ENCODE measurements at places on chromosomes 4 and X. TPM values are rescaled to one million over a fixed set of nuclear protein-coding genes. Genes with fewer than 3 reads are reported as not detected.

DNA sequence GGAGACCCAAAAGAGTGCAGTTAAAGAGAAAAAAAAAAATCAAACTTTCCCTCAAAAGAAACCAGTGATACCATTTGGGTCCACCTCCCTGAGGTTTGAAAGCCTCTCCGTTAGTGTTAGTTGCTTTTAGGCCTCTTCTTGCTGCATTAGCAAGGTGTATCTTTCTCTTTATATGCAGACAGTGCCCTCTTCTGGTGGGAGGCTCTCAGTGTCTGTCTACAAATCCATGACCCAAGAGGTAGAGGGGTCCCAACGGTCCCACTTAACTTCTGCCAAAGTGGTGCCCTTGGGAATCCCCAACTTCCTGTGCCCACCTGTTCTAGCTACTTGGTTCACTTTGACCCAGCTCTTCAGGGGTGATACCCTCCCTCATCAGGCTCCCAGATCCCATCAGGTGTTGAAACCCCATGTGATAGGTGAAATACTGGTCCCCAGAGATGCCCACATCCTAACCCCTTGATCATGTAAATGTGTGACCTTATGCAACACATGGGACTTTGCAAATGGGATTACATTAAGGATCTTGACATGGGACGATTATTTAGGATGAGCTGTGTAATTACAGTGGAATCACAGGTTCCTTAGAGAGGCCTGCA, 63.7 kb upstream of the CD99 start:
- DNase-seq, result no peak

DNA sequence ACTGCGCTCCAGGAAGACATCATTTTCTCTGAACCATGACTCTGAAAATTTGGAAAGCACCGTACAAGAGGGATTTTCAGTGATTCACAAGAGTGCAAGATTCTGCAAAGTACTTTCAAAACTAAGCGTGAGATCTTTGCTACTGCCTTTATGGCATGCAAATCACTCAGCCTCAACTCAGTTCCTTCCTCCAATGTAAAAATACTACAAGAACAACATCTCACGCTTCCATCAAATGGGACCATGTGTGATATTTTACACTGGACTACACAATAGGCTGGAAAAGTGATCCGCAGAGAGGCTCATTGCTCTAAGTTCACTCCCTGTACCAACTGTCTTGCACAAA, 674 bp upstream of the IL15 start:
- no peak for DNase-seq

- DNase-seq, result no peak
These were observed 238.1 kb upstream of the AGA start for GRCh38 chr4:177680308-177680707.

DNA sequence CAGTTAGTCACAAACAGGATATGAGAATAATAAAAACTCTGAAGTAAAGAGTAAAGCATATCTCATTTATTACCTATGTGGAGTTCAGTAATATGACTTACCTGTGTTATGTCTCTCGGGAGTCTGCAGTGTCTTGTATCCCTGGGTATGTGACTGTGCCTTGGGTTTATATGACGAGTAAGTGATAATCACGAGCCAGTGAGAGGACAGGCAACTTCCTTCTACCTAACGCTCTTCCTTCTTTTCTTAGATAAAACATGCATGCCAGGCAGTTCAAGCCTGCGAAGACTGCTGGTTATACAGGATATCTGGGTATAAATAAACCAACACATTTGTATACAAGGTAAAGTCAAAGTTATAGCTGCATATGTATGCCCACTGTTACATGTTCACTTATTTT, at the start of gene HPGDS:
Gene HPGDS (minus strand): TSS at position 143 of the 400 bp plus-strand sequence. CDS start 8,207 bp downstream, outside the sequence.
- no peak for DNase-seq

DNA sequence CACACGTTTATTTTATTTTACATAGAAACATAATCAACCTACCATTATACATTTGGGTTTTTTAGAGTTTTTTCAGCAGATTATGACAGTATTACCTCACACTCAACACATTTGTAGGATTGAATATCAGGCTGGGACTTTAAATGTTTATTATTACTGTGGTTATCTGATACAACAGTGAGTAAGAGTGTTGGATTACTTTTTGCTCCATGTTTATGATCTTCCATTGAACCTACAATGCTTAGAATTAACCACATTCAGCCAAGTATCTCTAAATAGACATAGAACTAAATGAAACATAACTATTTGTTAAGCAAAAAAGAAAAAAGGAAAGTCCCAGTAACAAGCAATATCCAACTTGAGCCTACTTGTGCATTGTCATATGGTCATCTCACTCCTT, 607.4 kb upstream of the PITX2 start:
- DNase-seq, result no peak

DNA sequence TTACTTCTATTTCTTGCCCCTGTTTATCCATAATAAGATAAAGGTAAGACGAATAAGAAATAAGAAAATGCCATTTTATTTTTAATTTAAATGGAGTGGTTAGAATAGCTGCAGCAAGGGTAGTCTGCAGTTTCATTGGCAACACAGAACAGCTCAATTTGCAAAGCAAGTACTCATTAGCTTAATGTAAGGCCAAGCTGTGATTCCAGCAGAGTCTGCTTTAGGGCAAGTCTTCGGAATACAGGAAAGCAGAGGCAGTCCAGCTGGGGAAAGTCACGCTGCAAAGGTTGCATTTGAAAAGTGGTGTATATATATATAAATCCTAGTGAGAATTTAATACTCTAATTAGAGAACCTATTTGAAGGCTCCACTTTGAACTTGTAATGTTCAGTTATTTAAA, 59.0 kb downstream of the ANXA10 start:
- no peak for DNase-seq

DNA sequence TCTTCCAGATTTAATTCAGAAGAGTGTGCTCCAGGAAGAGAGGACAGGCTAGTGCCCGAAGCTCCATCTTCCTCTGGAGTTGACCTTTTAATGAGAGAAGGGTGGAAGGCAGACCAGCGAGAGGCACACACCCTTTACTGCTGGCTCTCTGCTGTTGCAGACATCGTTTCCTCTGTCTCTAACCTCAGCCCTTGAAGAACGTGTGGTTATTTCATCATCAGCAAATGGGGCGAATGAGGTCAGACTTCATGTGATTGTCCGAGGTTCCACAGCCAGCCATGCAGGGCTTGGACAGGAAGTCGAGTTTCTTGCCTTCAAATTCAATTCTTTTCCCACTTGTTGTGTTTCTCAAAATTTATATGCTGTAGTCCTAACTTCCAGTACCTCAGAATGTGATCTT, 155.2 kb upstream of the MSX1 start:
- no peak for DNase-seq

- no peak for DNase-seq
These were observed 65.2 kb downstream of the FBXO8 start for GRCh38 chr4:174218127-174218790.

DNA sequence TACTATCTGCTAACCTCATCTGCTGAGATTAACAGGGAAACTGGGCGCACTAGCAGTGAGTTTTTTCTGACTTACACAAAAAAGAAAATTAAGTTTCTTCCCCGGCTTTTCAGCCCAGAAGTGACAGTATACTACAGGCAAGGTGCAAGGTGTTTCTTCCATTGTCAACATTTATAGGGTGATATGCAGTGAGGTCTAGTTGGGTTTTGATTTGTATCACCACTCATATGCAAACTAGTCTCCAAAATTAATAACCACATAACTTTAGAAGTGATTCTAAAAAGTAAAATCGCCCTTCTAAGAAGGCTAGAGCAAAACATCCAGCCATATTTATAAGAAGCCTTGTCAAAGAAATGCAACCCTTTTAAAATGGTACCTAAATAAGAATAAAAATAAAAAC, 640.1 kb downstream of the ARAP2 start:
- no peak for DNase-seq

Gene CXCL3
- 0.52 TPM for total RNA-seq

Gene CENPVL1
- total RNA-seq, result 0.17 TPM

Gene CWH43
- not detected for total RNA-seq

Gene EDNRA
- 9.7 TPM for total RNA-seq

Gene CXCL5
- total RNA-seq, result 0.09 TPM

Gene ATP2B3
- total RNA-seq, result not detected

Gene ARHGAP6
- total RNA-seq, result 12.0 TPM

Gene CLDN22
- not detected for total RNA-seq

All from mucosa of gallbladder (tissue), 1 donor.